ENCODE measurements at places on chromosomes 1 and 21.
A peak's percentile ranks its signal among the peaks of the same experiment; 100 is the strongest.

GRCh38 chr1:224170748-224171478 is 12.1 kb upstream of the DEGS1 start:
- peak; percentile 32 for DNase-seq

GRCh38 chr1:210347112-210347511 is 18.4 kb downstream of the HHAT start:
- no peak for DNase-seq

DNA sequence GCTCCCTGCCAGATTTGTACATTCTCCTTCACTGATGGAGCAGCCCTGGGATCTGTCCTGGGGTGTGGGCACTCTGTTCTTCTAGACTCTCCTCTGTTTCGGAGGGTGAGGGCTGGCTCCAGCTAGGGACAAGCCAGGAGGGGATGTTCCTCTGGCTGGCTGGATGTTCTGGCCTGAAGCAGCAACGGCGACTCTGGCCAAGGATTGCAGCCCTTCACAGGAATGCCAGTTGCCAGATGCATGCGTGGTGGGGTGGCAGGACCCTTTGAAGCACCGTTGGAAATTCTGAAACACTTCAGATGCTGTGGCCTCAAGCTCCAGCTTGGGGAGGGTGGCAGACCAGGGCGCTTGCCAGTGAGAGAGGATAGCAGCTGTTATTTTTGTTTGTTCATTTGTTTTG is 210.9 kb downstream of the TRABD2B start:
- no peak for DNase-seq

DNA sequence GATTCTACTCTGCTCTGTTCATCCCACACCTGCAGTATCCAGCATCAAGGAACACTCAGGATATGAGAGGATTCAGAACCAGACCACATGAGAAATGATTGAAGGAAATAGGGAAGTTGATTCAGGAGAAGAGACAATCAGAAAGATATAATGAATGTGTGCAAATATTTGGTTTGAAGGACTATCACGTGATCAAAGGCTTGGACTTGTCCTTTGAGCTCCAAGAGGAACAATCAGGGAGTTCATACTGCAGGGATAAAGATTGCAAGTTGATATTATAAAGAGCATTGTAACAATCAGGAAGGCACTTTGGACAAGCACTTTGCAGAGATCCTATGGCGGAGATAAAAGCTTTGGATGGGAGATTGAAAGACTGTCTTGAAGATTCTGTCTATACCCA is 13.9 kb upstream of the PIGM start:
- DNase-seq: no peak

DNA sequence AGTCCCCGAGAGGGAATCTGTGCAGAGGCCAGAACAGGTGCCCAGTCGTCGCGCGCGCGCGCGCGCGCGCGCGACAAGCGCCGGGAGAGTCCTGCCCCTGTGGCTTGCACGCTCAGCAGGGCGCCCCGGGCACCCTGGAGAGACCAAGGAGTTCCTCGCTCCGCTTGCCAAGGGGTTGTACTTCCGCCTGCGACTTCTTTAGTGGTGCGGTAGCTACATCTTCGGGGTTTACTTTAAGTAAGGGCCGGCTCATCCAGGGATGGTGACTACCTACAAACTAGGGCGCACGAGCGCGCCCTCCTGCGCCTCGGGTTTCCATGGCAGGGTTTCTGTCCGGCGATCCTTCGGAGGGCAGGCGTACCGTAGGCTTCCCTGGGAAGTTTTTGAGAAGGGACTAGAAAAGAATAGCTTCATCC is 1.4 kb downstream of the LHX4 start:
- no peak for DNase-seq

- DNase-seq: no peak
Measured at GRCh38 chr1:180273066-180273465, 43.0 kb downstream of the LHX4 start.

GRCh38 chr1:93124556-93125355 is 45.7 kb downstream of the MTF2 start:
- DNase-seq: no peak

DNA sequence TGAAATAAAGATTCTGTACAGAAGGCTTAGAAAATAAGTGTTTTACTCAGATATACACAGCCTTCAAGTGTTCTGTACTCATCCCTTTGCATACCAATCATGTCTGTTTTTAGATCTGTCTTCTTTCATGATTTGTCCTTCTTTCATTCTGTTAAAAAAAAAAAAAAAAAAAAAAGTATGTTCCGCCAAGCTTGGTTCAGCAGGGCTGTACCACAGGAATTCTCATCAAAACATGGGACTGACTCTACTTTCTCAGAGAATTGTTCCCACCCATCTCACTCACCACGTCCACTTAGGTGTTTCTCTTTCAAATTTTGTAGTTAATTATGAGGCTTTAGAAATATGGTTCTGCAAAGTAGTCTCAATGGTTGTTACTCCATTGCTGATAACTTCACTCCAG is 119.0 kb downstream of the AK5 start:
- no peak for DNase-seq

- DNase-seq: peak; percentile 63
Measured at GRCh38 chr1:66368261-66368660, 165.7 kb upstream of the SGIP1 start.

DNA sequence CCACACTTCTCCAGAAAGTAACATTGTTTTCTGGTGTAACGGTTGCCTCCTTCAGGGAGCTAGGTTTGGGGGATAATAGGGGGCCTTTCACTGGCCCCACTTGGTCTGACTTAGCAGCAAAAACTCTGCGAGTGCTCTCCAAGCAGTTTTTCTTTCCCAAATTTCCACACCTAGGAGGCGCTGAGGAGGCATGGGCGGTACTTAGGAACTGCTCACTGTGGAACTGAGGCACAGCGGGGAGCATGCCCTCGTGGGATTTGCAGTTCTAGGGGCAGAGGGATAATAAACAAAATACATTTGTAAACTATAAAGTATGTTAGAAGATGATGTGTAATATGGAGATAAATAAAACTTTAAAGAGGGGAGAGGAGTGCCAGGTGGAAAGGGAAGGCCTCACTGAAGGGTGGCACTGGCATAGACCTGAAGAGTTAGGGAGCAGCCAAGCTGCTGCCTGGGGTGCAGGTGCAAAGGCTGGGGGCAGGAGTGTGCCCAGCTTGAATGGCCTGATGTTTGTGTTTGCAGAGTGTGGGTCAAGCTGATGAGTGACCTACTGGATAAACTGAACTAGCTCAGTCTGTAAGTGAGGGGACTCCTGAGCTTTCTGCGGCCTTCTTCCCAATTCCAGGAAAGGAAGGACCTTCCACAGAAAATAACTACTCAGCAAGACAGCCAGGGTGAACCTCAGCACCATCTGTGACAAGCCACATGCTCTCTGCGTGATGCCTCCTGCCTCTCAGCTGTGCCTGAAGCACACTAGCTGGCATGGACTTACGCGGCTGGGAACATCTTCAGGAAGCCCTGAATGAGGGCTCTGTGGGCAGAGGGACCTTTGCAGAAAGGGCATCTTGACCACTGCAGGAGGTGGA is 1.9 kb downstream of the EPHX1 start:
- DNase-seq: peak; percentile 25

DNA sequence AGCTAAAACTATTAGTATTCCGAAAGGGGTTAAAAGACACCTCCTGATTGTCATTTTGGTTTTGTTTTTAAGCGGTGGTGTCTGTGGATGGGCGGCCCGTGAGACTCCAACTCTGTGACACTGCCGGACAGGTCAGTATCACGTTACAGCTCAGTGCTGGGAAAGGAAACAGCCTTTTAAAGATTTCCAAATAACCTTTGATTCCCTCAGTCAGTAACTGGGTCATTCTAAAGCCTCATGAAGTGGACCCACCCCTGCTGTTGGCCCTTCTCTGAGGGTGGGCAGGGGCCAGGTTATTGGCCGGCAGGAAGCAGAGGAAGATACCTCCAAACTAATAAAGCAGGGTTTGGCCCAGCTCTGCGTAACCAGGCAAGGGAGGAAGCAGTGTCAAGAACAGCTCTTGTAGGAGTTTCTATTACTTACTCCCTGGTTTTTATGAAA is 2.3 kb downstream of the RHOU start:
- DNase-seq: no peak

DNA sequence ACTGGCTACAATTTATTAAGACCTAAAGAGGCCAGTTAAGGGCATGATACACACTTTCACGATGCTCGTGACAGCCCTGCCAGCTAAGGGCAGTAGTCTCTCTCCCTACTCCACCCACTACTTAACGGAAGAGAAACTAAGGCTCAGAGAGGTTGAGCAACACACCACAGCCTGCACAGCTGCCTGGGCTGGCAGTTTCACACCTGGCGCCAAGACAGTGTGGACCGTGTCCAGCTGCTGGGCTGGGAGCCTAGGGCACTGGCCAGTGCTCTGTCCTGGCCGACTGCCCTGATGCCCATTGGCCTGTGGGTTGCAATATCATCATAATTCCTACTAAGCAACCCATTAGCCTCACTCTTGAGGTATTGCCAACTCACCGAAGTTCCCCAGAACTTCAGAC is 27.6 kb downstream of the TENT5C start:
- DNase-seq: no peak

DNA sequence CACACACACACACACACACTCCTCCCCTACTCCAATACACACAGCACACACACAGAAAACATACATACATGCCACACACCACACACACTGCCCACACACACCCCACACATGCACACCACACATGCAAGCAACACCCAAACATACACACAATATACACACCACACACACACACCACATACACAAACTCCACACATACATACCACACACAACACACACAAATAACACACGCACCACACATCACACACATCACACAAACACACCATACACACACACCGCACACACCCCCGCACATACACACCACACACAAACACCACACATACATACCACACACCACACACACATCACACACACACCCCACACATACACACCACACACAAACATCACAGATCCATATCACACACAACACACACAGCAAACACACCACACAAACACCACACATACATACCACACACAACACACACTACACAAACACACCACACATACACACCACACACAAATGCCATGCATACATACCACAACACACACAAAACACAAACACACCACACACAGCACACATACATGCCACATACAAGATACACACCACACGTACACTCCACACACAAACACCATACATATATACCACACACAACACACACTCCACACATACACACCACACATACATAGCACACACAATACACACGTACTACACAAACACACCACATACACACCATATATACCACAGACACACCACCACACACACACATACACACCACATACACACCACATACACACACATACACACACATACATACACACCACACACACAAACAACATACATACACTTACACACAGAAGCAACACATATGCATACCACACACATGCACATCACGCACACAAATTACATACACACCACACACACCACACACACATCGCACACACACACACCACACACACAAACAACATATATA is 932 bp upstream of the RAB7B start:
- DNase-seq: no peak
